MCF 10A (cell line): ENCODE measurements at places on chromosomes 4 and X. TPM values are rescaled to one million over a fixed set of nuclear protein-coding genes. Genes with fewer than 3 reads are reported as not detected.
A peak's percentile ranks its signal among the peaks of the same experiment; 100 is the strongest.

The FHIP1A gene
- 14.8 and 19.8 TPM in 2 replicates for total RNA-seq

The RNF175 gene
- 0.42 and 0.66 TPM in 2 replicates for total RNA-seq

The PPP1R2C gene
- total RNA-seq = not detected in 2 replicates

The GPR50 gene
- not detected in 2 replicates for total RNA-seq

The CT45A3 gene
- not detected in 2 replicates for total RNA-seq

The CAPN6 gene
- 0.37 TPM in 1 of 2 replicates, not detected in the other for total RNA-seq

GRCh38 chr4:28248269-28248668 lies 1387.6 kb downstream of the STIM2 start:
- no peak for DNase-seq

GRCh38 chr4:42627885-42628646 lies 28.8 kb downstream of the ATP8A1 start:
- no peak for DNase-seq

- no peak for DNase-seq
Observed at GRCh38 chr4:66750273-66750672, 795.0 kb downstream of the CENPC start.

- no peak for DNase-seq
Observed at GRCh38 chr4:116064331-116064730, 950.9 kb upstream of the NDST4 start.

DNA sequence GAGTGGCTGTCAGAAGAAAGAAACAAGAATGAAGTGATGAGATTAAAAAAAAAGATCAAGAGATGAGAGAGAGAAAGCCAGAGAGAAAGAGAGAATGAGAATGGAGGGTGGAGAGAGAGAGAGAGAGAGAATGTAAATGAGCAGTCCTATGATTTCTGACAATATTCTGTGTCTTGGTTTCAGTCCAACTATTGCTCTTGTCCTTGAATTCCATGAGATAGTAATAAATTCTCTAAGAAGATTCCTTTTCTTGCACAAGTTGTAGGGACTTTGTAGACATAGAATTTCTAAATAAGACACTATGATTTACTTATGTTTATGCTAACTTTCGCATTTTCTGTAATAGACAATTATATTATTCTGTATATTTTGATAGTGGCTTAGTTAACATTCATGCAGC lies 149.6 kb upstream of the CTSO start:
- no peak for DNase-seq

DNA sequence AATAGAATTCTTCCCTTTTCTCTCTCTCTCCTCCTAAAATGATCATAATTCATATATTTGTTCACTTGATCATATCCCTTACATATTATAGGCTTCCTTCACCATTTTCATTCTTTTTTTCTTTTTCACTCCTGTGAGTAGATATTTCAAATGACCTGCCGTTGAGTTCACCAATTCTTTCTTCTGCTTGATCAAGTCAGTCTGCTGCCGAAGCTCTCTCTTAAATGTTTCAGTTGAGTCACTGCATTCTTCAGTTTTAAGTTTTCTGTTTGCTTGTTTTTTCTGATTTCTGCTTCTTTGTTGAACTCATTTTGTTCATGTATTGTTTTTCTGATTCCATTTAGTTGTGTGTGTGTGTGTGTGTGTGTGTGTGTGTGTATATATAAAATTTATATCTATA lies 354.3 kb downstream of the GPAT3 start:
- no peak for DNase-seq

DNA sequence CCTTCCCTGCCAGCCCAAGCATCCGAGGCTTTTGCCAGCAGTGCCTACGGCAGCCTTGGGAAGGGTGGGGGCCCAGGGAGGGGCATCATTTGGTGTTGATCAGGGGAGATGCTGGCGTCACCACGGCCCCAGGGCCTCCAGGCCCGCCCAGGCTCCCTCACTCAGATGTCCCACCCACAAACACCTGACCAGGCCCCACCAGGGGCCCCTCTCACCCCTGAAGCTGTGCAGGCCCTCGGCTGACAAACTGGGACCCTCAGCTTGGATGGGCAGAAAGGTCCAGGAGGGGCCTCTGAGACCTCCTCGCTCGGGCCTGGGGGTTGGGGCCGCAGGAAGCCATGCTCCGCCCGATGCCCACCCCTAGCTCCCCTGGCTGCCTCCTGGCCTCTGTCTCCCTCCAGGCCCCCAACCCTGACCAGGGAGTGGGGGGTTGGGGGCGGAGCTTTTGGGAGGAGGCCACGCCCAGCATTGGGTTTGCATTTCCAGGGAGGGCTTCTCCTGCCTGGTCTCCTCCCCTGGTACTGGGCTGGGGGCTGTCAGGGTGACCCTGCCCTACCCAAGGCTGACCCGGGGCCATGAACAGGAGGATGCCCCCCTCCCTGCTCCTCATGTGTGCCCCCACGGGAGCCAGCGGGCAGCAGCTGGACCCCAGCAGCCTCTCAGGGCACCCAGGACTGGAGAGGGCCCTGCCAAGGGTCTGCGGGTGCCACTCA lies 33.4 kb upstream of the SPON2 start:
- DNase-seq = no peak

- no peak for DNase-seq
Observed at GRCh38 chr4:163744861-163745260, 250.4 kb downstream of the TMA16 start.

DNA sequence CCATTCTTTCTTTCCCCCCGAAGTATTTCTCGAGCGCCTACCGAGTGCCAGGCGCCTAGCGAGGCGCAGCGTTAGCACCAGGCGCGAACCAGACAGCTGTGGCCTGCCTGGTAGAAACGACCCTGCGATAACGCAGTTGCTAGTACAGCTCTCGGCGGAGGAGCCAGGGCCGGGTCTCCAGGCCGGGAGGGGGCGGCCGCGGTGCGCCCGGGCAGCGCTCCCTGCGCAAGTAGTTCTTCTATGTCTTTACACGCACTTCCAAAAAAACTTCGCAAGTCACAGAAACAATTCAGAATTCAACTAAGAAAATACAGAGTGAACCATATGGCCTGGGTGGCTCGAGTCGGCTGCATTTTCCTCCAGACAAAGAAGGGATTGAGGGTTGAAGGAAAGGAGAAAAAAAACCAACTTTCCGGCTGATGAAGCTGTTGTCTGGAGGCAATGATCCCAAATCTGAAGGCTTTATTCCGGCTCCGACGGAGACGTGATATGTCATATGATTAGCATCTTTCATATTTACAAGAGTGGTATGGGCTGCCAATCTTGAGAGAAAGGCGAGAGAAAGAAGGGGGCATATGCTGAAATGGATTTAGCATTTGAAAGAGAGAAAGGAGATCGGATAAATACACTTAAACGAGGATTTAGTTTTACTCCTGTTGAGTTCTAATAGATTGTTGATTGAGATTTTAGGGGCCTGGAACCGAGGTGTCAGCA lies 7.2 kb upstream of the NEUROG2 start:
- DNase-seq = no peak

- DNase-seq = peak; percentile 59
Observed at GRCh38 chr4:26069218-26069617, 155.2 kb downstream of the SMIM20 start.

GRCh38 chr4:985123-985830 lies 1.6 kb upstream of the IDUA start:
- DNase-seq = peak; percentile 38
